ENCODE measurements at places on chromosomes 5 and 9. TPM values are rescaled to one million over a fixed set of nuclear protein-coding genes. Genes with fewer than 3 reads are reported as not detected.

DNA sequence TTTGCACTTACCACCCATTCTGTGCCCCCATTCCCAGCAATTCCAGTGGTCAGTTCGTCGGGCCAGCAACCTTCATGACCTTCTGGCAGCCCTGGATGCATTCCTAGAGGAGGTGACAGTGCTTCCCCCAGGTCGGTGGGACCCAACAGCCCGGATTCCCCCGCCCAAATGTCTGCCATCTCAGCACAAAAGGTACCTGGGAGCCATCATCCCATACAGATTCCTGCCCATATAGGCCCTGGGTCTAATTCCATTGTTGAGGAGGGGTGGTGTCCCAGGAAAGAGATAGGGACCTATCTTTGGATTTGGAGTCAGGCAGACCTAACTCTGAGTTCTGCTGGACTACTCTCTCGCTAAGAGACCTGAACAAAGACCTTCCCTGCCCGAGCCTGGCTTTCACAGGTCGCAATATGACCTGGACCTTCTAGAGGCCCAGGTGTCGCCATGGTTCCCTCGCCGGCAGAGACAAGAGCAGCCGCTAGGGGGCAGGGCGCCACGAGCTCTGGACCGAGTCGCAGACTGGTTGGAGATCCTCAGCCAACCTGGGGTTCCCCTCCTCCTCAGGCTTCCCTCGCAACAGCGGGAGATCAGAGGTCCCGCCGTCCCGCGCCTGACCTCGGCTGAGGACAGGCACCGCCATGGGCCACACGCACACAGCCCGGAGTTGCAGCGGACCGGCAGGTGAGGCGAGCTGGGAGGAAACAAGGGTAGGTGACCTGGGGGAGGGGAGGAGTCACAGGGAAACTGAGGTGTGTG is 3.1 kb downstream of the SLC4A9 start:
- DNase-seq, result peak; percentile 93

- no peak for DNase-seq
These were observed 13.5 kb downstream of the NSD1 start for GRCh38 chr5:177146891-177147638.

IFNB1 gene
- total RNA-seq, result not detected

THG1L gene
- total RNA-seq, result 12.9 TPM

GRCh38 chr5:33049842-33050241 is 338.7 kb downstream of the NPR3 start:
- DNase-seq, result no peak

DNA sequence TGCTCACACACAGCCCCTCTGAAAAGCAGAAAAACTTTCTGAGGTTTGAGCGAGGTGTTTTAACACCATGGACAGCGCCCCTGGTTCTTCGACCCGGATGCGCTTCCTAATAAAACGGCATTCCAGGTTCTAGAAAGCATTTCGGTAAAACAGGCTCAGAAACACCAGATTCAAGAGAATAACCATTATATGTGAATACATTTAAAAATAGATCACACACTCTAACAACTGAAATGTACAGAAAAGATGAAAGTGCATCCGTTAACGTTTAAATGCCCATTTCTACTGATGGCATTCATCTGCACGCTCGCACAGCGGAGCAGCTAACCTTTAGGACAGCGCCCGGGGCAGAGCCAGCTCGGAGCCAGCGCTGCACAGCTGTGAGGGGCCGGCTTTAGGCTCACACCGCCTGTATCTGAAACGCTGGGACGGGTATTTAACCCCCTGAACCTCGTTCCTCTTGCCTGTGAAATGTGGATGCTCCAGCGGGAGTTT is 26.3 kb upstream of the TENT4A start:
- DNase-seq, result peak; percentile 58

DNA sequence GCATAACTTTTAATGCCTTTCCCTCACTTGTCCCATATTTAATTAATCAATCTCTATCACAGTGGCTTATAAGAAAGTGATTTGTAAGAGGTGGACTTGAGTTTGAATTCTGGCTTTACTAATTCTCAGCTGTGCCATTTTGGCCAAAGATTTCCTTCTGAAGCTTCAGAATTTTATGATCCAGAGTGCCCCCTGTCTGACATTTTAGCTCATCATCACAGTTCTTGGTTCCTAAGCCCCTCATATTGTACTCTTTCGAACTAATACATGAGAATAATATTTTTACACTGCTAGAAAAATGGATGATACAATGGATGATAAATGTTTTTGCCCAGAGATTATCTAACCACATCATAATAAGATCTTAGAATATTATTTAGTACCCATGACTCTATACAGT is 1014.1 kb downstream of the PTPRD start:
- DNase-seq, result no peak

GRCh38 chr9:20683351-20684034 is 566 bp upstream of the FOCAD start:
- DNase-seq, result no peak

HSPA9 gene
- 399 TPM for total RNA-seq

DNA sequence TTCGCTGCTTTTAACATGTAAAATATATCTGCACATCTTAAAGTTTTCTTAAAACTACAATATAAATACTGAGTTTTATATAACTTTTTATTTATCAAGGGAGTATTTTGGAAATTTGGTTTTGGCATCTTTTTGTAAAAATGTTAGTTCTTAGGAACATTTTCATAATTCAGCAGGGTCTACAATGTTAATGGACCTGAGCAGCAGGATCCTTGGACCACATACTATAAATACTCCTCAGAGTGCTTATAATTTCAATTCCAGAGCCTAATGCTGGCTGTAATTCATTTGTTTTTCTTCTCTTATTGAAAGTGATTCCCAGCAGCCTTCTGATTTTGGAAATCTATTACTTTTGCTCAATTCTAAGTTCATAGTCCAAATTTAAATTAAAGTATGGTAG is 1216.2 kb downstream of the MAT2B start:
- no peak for DNase-seq

OR1K1 gene
- total RNA-seq, result not detected

GRCh38 chr9:80004714-80005113 is 432.9 kb downstream of the TLE4 start:
- DNase-seq, result no peak

ACOT12 gene
- total RNA-seq, result not detected

DNA sequence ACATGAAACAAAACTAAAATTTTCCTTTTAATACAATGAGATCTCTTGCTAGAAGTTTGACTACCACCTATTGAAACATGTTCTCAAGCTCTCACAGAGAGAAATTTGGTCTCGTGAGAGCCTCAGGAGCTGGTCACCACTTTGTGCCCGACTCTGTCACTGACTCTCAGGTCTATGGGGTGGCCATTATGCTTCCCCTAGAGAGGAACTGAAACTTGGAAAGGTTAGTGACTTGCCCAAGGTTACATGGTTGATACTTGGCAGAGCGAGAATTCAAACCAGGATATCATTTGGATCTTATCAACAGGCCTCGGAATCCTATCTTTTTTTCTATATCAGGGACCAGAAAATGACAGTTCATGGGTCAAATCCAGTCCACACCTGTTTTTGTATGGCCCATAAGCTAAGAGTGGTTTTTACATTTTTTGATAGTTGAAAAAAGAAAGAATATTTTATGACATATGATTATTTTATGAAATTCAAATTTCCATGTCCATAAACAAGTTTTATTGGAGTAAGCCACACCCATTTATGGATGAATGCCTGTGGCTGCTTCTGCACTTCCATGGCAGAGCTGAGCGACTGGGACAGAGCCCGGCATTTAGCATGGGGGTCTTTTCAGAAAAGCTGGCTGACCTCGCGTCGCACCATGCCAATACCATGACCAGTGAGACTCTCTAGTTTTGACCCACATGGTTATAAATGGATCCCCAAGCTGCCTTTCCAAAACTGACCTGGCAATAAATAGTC is 44.8 kb upstream of the EQTN start:
- DNase-seq, result no peak
